ENCODE measurements at places on chromosomes 11 and 22.
A peak's percentile ranks its signal among the peaks of the same experiment; 100 is the strongest.

GRCh38 chr11:46865340-46865739 lies 19.3 kb upstream of the CKAP5 start:
- no peak for DNase-seq

DNA sequence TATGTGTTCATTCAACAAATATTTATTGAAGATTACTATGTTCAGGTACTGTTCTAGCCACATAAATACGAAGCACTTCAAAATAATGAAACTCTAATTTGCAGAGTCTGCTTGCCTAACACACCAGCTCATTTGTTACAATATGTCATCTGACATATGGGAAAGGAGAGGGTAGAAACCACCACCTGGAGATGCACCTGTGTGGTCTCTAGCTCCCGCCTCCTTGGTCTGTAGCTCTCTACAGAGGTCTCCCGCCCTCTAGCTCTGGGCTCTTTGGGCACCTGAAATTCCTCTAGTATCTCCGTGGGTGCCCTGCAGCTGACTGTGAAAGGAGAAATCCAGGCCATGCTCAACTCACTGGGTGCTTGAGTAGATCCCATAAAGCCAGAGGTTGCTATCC lies 51.4 kb upstream of the DBX1 start:
- no peak for DNase-seq

DNA sequence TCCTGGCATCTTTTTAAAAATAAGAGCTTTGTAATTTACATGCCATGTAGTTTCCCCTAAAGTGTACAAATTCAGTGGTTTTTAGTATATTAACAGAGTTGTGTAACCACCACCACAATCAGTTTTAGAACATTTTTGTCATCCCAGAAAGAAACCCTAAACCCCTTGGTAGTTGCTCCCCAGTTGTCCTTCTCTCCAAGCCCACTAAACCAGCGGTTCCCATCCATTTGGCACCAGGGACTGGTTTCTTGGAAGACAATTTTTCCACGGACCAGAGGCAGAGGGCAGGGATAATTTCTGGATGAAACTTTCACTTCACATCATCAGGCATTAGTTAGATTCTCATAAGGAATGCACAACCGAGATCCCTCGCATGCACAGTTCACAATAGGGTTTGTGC lies 22.6 kb downstream of the CABIN1 start:
- DNase-seq: no peak

- DNase-seq: no peak
Observed at GRCh38 chr11:134901542-134901941, 489.5 kb upstream of the B3GAT1 start.

GRCh38 chr11:65927904-65928397 lies 8.7 kb downstream of the DRAP1 start:
- DNase-seq: no peak

- DNase-seq: no peak
Observed at GRCh38 chr11:2591805-2592204, 108.0 kb downstream of the KCNQ1OT1 start.

DNA sequence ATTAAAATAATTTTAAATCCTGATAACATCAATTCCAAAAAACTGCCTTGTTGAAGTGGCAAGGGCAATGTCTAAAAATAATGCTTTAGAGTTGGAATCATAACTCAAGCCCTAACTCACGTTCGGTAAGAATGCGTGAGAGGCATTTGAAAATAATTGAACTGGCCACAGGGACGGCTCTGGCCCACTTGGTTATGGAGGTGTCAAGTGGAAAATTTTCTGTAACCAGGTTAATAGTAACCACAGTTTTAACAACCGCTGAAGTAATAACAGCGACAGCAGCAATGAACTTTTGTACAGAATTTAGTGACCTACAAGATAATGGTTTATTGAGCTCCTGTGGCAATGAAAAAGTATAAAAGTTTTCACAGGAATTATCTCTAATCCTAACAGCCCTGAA lies 79.4 kb downstream of the ETS1 start:
- DNase-seq: no peak

DNA sequence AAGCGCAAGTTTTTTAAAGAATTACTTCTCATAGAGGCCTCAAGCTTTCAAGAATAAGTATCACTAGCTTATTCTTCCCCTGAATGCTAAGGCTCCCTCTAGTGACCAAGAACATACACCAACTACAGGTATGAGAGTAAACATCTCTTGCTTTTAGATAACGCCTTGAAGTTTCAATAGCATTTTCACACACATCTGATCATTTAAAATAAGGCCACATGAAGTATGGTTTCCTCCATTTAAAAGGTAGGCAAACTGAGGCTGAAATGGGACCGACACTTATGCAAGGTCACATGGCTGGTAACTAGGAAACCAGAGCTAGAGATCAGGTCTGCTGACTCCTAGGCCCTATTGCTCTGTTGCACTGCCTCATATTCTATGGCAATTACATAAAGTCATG lies 66.5 kb downstream of the CCDC34 start:
- DNase-seq: peak; percentile 47

- DNase-seq: no peak
Observed at GRCh38 chr11:126537492-126537891, 182.0 kb downstream of the ST3GAL4 start.

- no peak for DNase-seq
Observed at GRCh38 chr22:29615705-29616327, 12.4 kb downstream of the NF2 start.

- DNase-seq: no peak
Observed at GRCh38 chr11:119479685-119480275, 56.8 kb upstream of the THY1 start.

- no peak for DNase-seq
Observed at GRCh38 chr11:115518983-115519628, 14.9 kb upstream of the CADM1 start.

DNA sequence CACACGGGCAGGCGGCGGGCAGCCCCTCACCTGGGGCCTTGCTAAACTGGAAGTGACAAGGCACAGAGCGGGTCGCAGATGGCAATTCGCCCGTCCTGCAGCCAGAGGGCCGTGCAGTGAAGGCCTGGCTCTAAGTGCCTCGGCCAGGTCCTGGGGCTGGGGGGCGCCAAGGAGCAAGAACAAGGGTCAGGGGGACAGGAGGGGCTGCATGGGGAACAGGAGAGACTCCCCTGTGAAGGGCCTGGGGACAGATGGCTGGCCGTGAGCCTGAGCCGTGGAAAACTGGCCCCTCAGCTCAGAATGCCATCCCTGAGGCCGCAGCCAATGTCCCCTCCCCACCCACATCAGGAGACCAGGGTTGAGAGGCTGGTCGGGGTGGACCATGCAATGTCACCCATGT lies 60.0 kb downstream of the RTL6 start:
- DNase-seq: no peak

- no peak for DNase-seq
Observed at GRCh38 chr22:17436382-17436980, 67.2 kb downstream of the CECR2 start.

Measured in Caki2 (cell line).